ENCODE measurements at places on chromosomes 6 and 20. TPM values are rescaled to one million over a fixed set of nuclear protein-coding genes. Genes with fewer than 3 reads are reported as not detected.

- DNase-seq: no peak
Measured at GRCh38 chr6:144083172-144083571, 12.2 kb downstream of the SF3B5 start.

Gene NKX2-4
- not detected for total RNA-seq

Gene MRAP2
- 3.3 TPM for total RNA-seq

Gene COL11A2
- total RNA-seq: 1.5 TPM

Gene CLPSL1
- not detected for total RNA-seq

Measured in tibial nerve (tissue), 4 donors.